ENCODE measurements at places on chromosomes 6 and 20. TPM values are rescaled to one million over a fixed set of nuclear protein-coding genes. Genes with fewer than 3 reads are reported as not detected.

The PCK1 gene
- 0.13 TPM for total RNA-seq

GRCh38 chr6:34484899-34485298, 19.0 kb downstream of the PACSIN1 start:
- H3K4me1 ChIP-seq, result no peaks in the 10 kb centered on the region
- H3K27ac ChIP-seq, result no peak overlapping the region
- no peaks in the 10 kb centered on the region for H3K36me3 ChIP-seq
- no peak for DNase-seq

GRCh38 chr6:26570027-26570809, 26.5 kb upstream of the ABT1 start:
- no peak overlapping the region for H3K27ac ChIP-seq
- H3K27me3 ChIP-seq, result peaks cover 17% of the 10 kb centered on the region
- H3K4me3 ChIP-seq, result no peak overlapping the region
- DNase-seq, result no peak

The STMND1 gene
- total RNA-seq, result not detected

The PRR3 gene
- 10.7 TPM for total RNA-seq

The OPRM1 gene
- total RNA-seq, result not detected

The PGC gene
- not detected for total RNA-seq

The RRAGD gene
- total RNA-seq, result 103 TPM

- H3K27ac ChIP-seq, result no peak overlapping the region
- peaks cover 12% of the 10 kb centered on the region for H3K4me1 ChIP-seq
- no peaks in the 10 kb centered on the region for H3K27me3 ChIP-seq
- peak; percentile 22 for DNase-seq
- H3K36me3 ChIP-seq, result no peaks in the 10 kb centered on the region
Observed at GRCh38 chr6:38349795-38350194, 289.9 kb downstream of the BTBD9 start.

DNA sequence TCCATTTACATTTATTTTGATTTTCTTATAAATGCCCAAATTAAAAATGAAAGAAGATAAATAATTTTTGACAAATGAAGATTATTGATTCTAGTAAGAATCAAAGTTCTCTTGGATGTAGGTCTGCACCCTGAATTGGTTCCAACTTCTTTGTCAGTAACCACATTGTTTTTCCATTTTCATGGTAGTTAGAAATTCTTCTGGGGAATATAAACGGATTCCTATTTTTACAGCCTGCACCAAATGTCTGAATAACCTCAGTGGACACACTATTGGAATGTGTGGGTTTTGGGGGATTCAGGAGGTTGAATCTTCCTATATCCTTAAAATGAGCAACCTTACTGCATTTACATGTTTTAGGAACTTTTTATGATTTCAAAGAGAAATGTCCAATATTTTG, 1085.3 kb upstream of the MAP3K7 start:
- H3K27me3 ChIP-seq, result no peaks in the 10 kb centered on the region
- no peak overlapping the region for H3K4me3 ChIP-seq
- peak; percentile 31 for DNase-seq
- H3K4me1 ChIP-seq, result peaks cover 9% of the 10 kb centered on the region

DNA sequence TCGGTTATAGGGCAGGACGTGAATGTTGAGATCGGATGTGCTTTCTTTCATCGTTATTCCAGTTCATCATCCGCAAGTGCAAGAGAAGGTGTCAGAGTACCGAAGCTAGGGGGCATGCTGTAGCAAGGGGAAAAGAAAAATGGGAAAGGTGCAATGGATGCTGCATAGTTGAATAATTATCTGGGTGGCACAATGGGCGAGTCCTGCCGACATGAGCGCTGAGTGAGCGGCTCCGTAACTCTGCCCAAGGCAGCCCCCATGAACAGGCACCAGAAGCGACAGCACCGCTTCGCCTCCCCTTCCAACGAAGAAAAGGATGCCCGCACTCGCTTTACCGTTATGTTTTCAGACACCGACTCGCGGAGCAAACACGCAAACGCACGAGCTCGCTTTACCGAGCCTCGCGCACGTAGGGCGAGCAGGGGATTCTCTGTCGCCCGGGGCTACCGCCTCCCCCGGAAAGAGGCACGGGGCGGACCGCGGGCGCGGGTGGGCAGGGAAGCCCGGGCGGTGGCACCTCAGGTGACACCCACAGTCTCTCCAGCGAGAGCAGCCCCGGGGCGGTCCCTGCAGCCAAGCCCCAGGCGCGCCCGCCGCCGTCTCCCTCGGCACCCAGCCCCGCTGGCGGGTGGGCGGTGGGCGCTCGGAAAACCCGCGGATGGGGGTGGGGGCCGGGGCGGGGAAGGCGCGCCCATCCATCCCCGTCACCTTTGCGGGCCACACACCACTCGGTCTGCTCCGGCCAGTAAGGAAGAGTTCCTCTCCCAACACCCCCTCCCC, 654 bp downstream of the WASF1 start:
- H3K27me3 ChIP-seq, result no peaks in the 10 kb centered on the region
- H3K4me3 ChIP-seq, result peak overlapping the region; percentile 86
- peaks cover 4% of the 10 kb centered on the region for H3K36me3 ChIP-seq
- H3K27ac ChIP-seq, result no peak overlapping the region
- peak; percentile 80 for DNase-seq

DNA sequence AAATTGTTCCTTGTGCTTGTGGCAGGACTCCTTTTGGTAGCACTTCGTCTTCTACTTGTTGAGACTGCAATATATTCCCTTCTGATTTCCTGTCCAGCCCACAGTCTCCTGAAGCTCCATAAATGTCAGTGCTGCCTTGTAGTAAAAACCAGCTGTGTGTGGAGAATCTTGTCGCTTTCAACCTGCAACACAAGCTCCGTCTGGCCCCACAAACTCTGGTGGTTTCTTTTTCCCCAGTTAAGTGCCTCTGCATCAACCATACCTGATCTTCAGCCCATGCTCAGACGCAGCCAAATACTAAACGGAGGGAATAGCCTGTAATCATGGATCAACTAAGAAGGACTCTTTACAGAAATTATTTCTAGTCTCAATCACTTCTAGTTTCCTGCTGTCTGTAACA, 1133.3 kb upstream of the ADGRB3 start:
- no peaks in the 10 kb centered on the region for H3K36me3 ChIP-seq
- H3K27ac ChIP-seq, result no peak overlapping the region
- no peaks in the 10 kb centered on the region for H3K4me1 ChIP-seq
- H3K4me3 ChIP-seq, result no peak overlapping the region

DNA sequence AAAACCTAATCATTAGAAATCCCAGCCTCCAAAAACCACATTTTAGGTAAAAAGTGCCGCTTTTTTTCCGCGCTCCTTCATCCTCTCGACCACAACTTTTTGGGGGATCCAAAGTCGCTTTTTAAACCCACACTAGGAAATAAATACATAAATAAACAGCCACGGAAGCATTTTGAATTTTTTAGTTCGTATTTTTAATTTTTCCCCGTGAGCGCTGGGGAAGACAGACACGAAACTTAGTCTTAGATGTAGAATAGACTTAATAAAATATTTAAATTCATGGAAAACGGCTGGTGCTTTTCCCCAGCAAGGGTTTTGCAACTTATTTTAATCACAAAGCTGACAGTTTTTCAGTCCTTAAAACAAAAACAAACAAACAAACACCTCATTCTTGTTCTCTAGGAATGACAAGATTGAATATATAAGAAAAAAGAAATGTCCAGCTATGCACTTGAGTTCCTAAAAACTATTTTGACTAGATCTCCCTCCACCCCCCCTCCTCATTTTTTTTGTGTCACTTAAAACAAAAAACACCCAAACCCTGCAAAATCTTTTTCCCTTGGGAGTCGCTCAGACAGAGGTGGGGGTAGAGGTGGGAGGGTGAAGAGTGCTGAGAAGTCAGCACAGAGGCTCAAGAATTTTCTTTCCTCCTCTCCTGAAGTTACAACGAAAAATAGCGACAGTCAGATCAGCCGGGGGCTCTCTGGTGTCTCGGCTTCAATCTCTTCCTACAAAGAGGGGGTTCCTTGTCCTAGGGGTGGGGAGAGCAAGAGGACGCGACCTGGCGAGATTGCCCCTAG, 43.4 kb upstream of the SUPT3H start:
- no peaks in the 10 kb centered on the region for H3K36me3 ChIP-seq
- peaks cover 62% of the 10 kb centered on the region for H3K27me3 ChIP-seq
- no peak overlapping the region for H3K27ac ChIP-seq
- no peak for DNase-seq

GRCh38 chr6:84749181-84749580, 15.2 kb downstream of the TBX18 start:
- no peak overlapping the region for H3K4me3 ChIP-seq
- H3K27ac ChIP-seq, result no peak overlapping the region
- peaks cover 3% of the 10 kb centered on the region for H3K36me3 ChIP-seq

The ADGRB3 gene
- 1.5 TPM for total RNA-seq
